Esophagus squamous epithelium (tissue), 5 donors: ENCODE measurements at places on chromosomes 3 and 15.

GRCh38 chr3:132198516-132198915, 118.7 kb upstream of the ACP3 start:
- no peaks in the 10 kb centered on the region for H3K4me1 ChIP-seq
- H3K4me3 ChIP-seq, result no peak overlapping the region
- no peaks in the 10 kb centered on the region for H3K27me3 ChIP-seq
- no peak overlapping the region for H3K27ac ChIP-seq
- H3K36me3 ChIP-seq, result no peaks in the 10 kb centered on the region

GRCh38 chr3:107450254-107450893, 72.4 kb upstream of the BBX start:
- no peaks in the 10 kb centered on the region for H3K27me3 ChIP-seq
- no peaks in the 10 kb centered on the region for H3K36me3 ChIP-seq
- no peak overlapping the region for H3K27ac ChIP-seq

DNA sequence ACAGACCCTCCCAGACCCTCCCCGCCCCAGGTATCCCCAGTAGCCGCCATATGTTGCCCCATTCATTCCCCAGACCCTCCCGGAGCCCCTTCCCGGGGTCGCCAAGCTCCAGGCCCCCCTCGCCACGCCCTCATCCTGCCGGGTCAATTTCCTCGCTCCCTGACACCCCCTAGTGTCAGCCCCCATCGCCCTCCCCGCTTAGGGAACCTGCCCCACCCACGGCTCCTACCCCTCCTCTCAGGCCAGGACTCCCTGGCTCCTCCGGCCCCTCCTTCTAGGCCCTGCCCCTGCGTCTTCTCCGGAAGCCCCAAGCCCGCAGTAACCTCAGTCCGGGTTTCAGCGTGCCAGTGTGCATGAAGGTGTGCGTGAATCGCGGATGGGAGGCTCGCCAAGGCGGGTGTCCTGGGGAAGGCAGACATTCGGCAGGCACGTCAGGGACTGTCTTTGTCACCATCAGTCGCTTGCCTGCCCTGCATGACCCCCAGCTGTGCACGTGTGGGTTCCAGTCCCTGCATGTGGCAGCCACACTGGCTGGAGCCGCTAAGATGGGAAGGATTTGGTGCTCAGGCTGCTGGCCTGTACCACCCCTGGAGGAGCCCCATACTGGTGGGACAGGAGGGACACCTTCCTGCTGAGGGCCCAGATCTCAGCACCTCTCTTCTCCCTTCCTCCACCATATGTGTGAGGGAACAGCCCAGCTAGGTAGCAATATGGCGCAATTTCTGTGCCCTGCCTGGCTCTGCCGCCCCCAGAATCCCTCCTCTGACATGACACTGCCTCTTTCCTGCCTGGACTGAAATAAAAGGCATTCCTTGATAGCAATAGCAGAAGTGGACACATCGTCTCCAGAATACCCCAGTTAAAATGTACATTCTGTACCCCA, 693 bp downstream of the DISP2 start:
- H3K36me3 ChIP-seq, result no peaks in the 10 kb centered on the region
- no peak overlapping the region for H3K27ac ChIP-seq
- H3K27me3 ChIP-seq, result peaks cover 18% of the 10 kb centered on the region
- H3K4me1 ChIP-seq, result peaks cover 11% of the 10 kb centered on the region

DNA sequence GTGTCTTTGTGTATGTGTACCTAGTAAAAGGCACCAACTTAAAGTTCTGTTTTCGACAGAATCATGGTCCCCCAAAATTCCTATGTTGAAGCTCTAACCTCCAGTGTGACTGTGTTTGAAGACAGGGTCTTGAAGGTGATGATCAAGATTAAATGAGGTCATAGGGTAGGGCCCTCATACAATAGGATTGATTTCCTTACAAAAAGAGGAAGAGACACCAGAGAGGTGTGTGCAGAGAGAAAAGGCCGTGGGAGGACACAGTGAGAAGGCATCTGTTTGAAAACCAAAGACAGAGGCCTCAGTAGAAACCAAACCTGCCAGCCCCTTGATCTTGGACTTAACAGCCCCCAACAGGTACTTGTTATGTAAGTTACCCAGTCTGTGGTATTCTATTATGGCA, 52.0 kb upstream of the CORO2B start:
- no peak overlapping the region for H3K4me3 ChIP-seq
- H3K4me1 ChIP-seq, result no peaks in the 10 kb centered on the region
- no peak overlapping the region for H3K27ac ChIP-seq
- no peak for DNase-seq
- no peaks in the 10 kb centered on the region for H3K27me3 ChIP-seq

- no peak overlapping the region for H3K27ac ChIP-seq
- no peak for DNase-seq
- H3K27me3 ChIP-seq, result no peaks in the 10 kb centered on the region
- no peaks in the 10 kb centered on the region for H3K36me3 ChIP-seq
- no peaks in the 10 kb centered on the region for H3K4me1 ChIP-seq
These were observed 33.9 kb upstream of the SLC41A3 start for GRCh38 chr3:126117786-126118185.

DNA sequence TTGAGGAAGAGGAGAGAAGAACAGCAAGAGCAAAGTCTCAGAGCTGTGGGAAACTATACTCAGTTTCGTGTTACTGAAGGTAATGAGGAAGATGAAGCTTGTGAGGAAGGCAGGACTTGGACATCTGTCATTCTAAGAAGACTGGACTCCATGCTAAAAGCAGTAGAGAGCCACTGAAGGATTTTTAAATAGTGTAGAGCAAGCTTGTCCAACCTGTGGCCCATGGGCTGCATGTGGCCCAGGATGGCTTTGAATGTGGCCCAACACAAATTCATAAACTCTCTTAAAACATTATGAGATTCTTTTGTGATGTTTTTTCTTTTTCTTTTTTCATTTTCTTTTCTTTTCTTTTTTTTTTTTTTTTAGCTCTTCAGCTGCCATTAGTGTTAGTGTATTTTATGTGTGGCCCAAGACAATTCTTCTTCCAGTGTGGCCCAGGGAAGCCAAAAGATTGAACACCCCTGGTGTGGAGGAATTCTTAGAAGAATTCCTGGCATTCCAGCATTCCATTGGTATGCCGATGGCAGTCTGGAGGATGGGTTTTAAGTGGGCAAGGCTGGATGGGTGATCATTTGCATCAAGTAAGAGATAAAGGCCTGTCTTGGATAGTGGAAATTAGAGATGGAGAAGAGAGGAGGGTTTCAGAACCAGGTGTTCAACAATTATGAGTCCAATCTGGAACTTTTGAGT, 6.9 kb upstream of the NFKBIZ start:
- H3K4me1 ChIP-seq, result no peaks in the 10 kb centered on the region
- no peak overlapping the region for H3K4me3 ChIP-seq
- H3K27ac ChIP-seq, result no peak overlapping the region
- H3K36me3 ChIP-seq, result no peaks in the 10 kb centered on the region
- no peak for DNase-seq

DNA sequence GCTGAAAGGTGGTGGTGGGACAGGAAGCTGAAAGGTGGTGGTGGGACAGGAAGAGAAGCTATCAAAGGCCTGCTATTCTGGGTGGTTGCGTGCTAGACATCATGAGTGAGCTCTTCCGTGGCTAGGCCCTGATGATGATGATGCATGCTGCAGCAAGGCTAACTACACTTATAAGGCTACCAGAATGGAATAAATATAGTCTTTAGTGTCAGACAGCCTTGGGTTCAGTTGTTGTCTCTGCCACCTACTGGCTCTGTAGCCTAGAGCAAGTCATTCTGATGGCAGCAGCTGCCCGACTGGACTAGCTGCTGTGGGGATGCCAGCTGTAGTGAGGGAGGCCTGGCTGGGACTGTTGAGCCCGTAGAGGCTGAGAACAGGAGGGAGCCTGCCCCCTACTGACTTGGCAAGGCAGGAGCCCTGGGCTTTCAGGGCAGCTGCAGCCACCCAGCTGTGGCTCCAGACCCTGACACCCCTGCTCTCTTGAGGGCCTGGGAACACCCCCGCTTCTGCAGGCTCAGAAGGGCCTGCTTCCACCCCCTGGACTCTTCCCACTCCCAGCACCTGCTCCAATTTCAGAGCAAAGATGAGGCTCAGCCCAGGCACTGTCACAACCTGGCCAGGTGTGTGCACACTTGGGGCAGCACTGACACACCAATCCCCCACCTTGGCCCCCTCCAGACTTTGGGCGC, 21.4 kb upstream of the ZBED2 start:
- no peaks in the 10 kb centered on the region for H3K27me3 ChIP-seq
- no peak overlapping the region for H3K27ac ChIP-seq
- DNase-seq, result no peak
- no peaks in the 10 kb centered on the region for H3K36me3 ChIP-seq
- H3K4me3 ChIP-seq, result no peak overlapping the region
- H3K4me1 ChIP-seq, result peaks cover 4% of the 10 kb centered on the region

DNA sequence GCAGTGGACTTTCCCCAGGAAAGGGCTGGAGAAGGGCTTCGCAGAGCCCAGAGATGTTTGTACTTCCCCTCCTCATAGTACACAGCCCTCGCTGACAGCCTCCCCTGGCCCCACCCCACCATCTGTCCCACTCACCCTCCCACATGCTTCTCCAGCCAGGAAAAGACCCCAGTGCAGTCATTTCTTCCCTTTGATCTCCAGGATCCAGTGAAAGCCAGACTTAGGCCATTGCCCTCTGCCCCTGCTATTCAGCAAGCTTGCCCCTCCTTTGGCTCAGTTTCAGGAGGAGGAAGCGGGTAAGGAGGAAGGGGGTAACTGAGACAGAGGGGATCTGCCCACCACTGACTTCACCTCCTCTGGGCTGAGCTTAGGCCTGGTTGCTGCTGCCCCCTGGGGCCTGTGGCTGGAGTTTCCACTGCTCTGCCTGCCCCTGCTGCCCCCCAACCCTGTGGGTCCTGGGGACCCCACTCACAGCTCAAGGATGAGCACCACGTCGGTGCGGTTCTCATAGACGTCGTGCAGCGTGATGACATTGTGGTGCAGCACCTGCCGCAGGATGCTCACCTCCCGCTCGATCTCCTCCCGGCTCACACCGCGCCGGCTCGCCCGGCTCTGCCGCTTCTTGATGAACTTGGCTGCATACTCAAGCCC, 63.1 kb downstream of the DAPK2 start:
- H3K27ac ChIP-seq, result no peak overlapping the region
- no peaks in the 10 kb centered on the region for H3K4me1 ChIP-seq
- H3K4me3 ChIP-seq, result no peak overlapping the region
- no peaks in the 10 kb centered on the region for H3K36me3 ChIP-seq
- DNase-seq, result no peak
- H3K27me3 ChIP-seq, result no peaks in the 10 kb centered on the region

DNA sequence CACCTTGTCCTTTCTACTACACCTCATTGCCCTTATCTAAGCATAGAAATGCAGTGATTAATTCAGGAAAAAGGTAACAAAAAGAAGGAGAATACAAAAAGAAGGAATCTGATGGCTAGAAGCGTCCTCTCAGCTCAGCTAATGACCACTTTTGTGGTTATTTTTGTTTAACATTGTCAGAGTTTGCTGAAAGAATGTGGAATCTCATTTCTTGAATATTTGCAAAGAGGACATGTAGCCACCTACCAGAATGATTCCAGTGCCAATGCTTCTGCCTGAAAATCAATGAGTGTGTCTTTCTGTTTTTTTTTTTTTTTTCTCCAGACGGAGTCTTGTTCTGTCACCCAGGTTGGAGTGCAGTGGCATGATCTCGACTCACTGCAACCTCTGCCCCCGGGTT, 24.5 kb downstream of the NANOGP8 start:
- peak overlapping the region; percentile 84 for H3K27ac ChIP-seq
- H3K4me1 ChIP-seq, result peaks cover 5% of the 10 kb centered on the region
- no peaks in the 10 kb centered on the region for H3K36me3 ChIP-seq
- no peak overlapping the region for H3K4me3 ChIP-seq
- no peaks in the 10 kb centered on the region for H3K27me3 ChIP-seq
- no peak for DNase-seq

- H3K36me3 ChIP-seq, result no peaks in the 10 kb centered on the region
- no peaks in the 10 kb centered on the region for H3K4me1 ChIP-seq
- H3K27me3 ChIP-seq, result no peaks in the 10 kb centered on the region
- H3K27ac ChIP-seq, result no peak overlapping the region
These were observed 71.8 kb downstream of the FGF7 start for GRCh38 chr15:49494842-49495241.

DNA sequence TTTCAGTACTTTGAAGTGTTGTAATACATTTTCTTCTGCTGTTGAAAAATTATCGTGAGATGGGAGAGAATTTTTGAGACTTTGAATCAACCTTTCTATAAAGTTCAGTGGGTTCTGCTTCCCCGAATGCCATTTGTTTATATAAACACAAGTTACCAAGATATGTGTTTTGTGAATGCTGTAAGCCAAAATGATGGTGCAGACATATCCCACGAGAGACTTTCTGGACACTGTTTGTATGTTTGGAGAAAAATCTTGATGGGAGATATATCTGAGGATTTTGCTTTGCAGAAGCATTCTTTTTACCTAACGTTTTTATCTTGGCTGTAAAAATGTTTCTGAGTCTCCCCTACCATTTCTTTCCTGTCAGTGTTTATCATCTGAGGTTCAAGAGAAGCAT, 526.6 kb upstream of the ZNF717 start:
- no peaks in the 10 kb centered on the region for H3K4me1 ChIP-seq
- no peaks in the 10 kb centered on the region for H3K36me3 ChIP-seq
- no peak overlapping the region for H3K4me3 ChIP-seq
- H3K27ac ChIP-seq, result no peak overlapping the region
- no peaks in the 10 kb centered on the region for H3K27me3 ChIP-seq

GRCh38 chr15:39296955-39297354, 283.9 kb upstream of the THBS1 start:
- no peak overlapping the region for H3K27ac ChIP-seq
- H3K4me3 ChIP-seq, result no peak overlapping the region
- no peaks in the 10 kb centered on the region for H3K4me1 ChIP-seq

- H3K36me3 ChIP-seq, result no peaks in the 10 kb centered on the region
- no peak overlapping the region for H3K27ac ChIP-seq
- peaks cover 31% of the 10 kb centered on the region for H3K27me3 ChIP-seq
These were observed 61.2 kb upstream of the KCNMB2 start for GRCh38 chr3:178475062-178475461.

DNA sequence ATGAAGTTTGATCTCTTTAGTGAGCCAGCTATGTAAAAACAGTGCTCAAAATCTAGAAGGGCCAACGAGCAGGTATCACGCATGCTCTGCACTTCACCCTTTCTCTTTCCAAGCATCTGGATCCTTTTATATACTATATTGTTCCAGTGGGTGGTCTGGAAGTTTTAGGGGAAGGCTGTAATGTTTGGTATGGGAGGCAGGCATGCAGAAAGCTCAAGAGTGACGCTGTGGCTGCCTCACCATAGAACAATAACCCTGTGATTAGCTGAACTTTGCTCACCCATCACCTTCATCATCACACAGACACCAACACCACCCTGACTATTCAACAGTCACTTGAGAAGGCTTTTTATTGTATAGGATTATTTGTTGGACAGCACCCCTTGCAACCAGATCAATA, 81.6 kb downstream of the FBN1 start:
- no peak overlapping the region for H3K27ac ChIP-seq
- no peaks in the 10 kb centered on the region for H3K36me3 ChIP-seq
- H3K27me3 ChIP-seq, result no peaks in the 10 kb centered on the region
- H3K4me1 ChIP-seq, result no peaks in the 10 kb centered on the region
- no peak overlapping the region for H3K4me3 ChIP-seq
